HS-27A (cell line): ENCODE measurements at places on chromosomes 3 and 15.
A peak's percentile ranks its signal among the peaks of the same experiment; 100 is the strongest.

DNA sequence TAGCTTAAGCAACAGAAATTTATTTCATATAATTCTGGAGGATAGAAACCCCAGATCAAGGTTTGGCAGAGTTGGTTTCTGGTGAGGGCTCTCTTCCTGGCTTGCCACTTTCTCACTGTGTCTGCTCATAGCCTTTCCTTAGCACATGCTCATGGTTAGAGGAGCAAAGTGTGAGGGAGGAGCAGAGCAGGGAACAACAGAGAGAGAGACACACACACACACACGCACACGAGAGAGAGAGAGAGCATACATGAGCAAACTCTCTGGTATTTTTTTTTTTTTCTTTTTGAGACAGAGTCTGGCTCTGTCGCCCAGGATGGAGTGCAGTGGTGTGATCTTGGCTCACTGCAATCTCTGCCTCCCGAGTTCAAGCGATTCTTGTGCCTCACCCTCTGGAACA, 36.8 kb upstream of the ZDHHC23 start:
- no peak for DNase-seq

DNA sequence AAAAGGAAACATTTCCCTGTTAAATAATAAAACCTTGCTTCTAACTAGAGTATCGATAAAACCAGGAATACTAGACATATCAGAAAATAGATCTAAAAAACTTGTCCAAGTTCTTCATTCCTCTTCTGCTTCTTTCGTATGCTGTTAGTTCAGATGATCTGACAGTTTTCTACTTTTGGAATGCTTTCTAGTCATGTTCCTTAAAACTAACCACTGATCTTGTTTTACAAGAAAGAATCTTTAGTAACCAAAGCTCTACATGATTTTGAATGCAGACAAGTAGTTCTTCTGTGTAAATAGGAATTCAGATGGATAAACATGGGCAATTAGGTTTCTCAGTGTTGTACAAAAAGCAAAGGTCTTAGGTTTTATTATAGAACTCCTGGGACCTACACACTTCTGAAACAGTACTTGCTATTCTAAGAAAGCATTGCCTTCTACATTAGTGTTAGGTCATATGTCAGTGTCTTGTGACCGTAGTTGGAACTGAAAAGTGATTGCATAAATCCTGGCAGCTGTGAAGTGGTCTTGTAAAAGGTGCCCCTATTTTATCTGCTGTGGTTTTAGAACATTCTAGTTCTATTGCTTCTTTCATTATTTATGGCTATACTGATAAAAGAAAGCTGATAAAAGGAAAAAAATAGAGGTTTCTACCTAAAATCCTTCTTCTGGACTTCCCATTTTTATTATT, 40.7 kb downstream of the SNRK start:
- no peak for DNase-seq

DNA sequence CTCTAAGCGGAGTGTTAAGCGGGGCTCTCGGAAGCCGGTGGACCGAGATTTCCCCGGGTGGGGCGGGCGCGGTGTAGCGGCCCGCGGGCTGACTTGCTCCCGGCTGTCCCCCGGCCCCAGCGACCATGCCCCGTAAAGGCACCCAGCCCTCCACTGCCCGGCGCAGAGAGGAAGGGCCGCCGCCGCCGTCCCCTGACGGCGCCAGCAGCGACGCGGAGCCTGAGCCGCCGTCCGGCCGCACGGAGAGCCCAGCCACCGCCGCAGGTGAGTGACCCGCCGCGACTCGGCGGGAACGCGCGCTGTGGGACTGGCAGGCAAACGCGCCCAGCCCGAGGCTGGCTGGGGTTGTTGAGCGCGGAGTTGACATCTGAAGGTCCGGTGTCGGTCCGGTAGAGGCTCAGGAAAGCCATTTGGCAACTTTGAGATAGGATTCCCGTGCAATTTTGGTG, 1.3 kb downstream of the SMC4 start:
- DNase-seq: no peak

DNA sequence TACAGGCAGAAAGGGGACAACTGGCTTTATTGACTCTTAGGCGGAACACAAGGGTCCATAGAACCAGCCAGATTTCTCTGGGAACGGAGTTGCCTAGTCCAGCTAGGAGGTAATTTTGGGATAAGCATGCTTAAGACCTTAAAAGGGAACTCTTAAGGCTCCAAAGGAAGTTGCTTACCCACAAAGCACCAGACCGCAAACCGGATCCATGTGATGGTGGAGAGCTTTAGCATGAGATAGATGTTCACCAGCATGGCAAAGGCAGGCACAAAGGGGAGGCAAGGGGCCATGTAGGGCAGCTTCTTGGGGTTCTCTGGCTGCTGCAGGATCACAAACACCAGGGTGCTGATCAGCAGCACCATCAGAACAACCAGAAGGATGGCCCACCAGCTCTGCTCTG, 61.4 kb downstream of the CLDN11 start:
- DNase-seq: no peak

DNA sequence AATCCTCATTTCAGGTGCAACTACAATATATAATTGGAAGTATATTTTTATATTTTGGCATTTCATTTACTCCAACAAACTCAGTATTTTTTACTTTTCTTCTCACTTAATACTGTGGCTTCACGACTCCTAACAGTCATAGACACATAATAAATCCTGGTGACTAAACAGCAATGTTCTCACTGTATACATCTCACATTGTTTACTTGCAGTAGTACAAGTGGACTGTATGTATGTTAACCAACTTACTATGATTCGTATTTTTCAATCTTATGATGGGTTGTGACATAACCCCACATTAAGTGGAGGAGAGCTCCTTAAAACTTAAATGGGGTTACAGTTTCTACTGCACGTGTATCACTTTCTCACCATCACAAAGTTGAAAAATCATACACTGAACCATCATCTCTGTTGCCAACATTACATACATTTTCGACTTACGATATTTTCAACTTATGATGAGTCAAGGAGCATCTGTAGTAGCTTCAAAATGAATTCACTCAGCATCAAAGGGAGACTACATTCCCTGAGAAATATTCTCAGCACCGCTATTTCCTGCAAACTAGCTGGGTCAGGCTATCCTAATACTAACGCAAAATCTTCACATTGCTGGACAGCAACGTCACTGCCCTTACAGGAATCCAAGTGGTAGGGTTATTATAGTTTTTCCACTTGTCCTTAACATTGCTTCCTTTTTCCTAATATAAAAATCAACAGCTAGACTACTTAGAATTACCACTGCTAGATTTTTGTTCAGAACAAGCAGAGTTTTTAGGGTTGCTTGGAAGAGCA, 7.3 kb downstream of the ADAM10 start:
- no peak for DNase-seq

DNA sequence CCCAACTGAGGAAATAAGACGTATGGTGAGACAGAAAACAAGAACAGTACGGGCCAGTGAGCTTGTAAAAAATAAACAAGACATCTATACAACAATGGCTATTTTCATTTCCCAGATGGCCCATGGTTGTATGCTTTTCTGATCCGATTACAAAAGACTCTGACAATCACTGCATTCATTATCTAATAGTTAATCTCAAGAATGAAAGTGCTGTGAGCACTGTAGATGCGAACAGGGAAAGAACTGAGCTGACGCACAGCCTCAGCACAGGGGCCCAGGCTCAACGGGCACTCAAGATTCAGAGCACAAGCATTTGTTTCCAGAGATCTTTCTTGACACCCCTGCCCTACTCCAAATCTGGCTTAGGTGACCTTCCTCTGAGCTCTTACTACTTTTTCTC, 6.9 kb downstream of the MTMR10 start:
- no peak for DNase-seq

DNA sequence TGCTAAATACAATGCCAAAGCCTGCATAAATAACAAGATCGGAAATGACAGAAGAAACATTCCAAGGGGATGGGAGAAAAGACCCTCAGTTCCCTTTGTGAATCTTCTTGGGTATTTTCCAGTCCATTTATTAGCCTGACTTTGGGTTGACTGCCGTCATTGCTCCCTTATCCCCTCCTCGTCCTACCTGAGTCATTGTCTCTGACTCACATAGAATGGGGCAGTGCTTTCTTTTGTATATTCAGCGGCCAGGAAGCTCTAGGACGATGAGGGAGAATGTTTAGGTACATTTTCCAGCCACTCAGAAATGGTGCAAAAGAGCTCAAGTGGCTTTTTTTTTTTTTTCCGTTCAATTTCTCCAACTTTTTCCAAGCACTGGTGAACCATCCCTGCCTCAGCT, 71.6 kb downstream of the KAT2B start:
- no peak for DNase-seq

GRCh38 chr3:152508705-152509104, 240.0 kb downstream of the MBNL1 start:
- no peak for DNase-seq

DNA sequence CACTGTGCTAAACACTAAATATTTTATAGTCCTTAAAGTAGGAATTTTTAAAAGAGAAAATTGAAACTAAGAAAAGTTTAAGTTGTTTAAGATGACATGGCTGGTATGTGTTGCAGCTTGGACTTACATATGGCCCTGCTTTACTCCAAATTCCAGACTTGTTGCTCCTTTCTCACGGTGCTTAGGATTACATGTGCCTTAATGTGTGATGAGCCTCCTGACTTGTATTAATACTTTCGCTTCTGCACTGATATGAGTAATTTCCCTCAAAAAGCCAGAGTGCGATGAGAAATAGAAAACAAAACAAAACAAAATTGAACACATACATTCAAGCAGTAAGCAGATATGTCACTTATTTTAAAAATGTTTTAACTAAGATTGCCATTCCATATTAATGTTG, 250.2 kb downstream of the VGLL3 start:
- no peak for DNase-seq

- DNase-seq: peak; percentile 46
Measured at GRCh38 chr15:82045179-82045891, 483 bp downstream of the MEX3B start.

DNA sequence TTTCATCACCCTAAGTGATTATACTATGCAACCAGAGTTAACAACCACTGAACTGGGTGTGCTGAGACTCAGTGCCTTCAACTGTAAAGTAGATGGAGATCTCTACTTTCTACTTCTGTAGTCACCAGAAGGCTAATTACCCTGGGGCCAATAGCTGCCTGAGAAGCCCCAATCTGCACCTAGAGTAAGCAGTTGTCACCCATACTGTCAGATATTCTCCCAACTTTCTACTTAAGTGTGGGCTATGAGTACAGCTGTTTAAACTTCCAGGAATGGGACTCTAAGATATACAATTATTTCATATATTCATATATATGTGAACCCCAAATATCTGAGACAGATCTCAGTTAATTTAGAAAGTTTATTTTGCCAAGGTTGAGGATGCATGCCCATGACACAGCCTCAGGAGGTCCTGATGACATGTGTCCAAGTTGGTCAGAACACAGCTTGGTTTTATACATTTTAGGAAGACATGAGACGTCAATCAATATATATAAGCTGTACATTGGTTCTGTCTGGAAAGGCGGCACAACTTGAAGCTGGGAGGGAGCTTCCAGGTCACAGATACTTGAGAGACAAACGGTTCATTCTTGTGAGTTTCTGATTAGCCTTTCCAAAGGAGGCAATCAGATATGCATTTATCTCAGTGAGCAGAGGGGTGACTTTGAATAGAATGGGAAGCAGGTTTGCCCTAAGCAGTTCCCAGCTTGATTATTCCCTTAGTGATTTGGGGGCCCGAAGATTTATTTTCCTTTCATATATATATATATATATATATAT, 41.9 kb downstream of the CCNL1 start:
- no peak for DNase-seq

GRCh38 chr3:194571491-194572142, 61.6 kb downstream of the TMEM44 start:
- DNase-seq: no peak

GRCh38 chr15:90597577-90597976, 67.9 kb downstream of the CRTC3 start:
- DNase-seq: no peak

GRCh38 chr15:100058458-100058857, 283.3 kb downstream of the ADAMTS17 start:
- DNase-seq: no peak

DNA sequence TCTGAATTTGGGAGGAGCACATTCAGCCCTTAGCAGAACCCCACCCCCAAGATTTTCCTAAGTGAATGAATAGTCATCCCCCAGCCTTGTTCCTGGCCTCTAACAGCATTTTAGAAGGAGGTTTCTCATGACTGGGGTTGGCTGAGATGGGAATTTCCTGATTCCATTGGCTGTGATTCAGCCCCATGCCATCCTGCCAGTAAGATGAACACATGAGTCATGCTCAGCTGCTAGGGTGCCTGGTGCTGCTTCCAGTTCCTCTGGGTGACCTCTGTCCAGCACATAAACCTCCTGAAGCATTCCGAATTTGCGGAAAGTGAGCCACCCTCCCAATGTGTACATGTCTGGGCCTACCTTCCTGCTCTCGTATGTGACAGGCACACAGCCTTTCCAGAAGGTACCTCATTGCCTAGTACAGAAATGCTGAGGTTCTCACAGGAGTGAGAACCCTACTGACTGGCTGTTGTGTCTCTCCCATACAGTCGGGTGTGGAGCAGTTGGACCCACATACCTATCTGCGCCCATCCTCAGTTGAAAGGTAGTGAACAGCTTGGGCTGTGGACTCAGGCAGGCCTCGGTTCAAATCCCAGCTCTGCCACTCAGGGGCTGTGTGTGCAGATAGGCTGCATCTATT, 91.7 kb downstream of the APBA2 start:
- DNase-seq: peak; percentile 72

DNA sequence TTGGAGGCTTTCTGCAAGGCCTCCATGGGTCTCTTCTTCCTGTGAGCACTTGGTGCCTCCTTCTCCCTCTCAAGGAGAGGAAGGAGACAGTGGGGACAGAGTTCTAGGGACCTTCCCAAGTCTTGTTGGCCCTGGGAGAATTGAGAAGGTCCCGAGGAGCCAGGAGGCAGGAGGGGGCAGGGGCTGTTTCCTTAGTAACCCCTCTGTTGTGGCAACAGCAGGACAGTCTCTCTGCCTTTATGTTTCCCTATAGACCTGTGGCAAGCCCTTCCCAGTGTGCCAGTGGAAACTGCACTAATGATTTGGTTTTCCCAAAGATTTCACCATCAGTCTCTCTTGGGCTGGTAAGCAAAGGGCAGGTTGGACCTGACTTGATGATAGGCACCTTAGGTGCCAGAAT, 87.8 kb upstream of the GALNT15 start:
- DNase-seq: no peak

DNA sequence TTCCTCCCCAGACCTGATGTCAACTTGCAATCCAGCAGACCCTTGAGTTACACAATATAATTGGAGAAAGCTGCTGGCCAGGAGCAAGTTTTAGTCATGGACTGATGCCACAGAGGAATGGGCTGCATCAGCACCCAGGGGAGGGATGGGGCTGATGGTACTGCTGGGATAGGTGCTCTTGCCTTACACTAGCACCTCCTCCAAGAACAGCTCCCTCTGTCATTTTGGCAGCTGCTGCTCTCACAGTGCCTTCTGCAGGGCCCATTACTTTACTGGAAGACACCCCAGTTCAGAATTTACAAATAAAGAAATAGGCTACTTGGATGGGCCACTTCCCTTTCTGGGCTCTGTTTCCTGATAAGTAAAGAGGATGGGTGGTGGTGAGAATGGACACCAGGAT, 85.3 kb upstream of the RORA start:
- no peak for DNase-seq

GRCh38 chr3:195208183-195208582, 62.8 kb downstream of the XXYLT1 start:
- no peak for DNase-seq
